IPS DF 6.9 (cell line): ENCODE measurements at places on chromosomes 5 and 9.

DNA sequence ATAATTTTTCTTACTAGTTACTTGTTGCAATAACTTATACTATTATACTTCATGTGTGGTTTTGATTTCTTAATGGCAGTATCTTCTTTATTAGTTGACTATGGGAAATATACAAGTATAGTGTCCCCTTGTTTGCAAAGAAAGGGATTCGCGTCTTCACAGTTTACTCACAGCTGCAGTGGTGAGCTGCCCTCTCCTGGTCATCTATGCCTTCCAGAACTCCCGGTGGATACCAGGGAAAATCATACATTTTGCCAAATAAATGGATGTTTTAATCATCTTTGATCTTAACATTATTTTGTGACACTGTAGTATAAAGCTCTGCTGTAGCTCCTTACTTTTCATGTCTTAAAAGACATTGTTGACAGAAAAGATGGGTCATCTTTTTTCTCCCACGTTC, 142.0 kb downstream of the ZCCHC7 start:
- DNase-seq = no peak

DNA sequence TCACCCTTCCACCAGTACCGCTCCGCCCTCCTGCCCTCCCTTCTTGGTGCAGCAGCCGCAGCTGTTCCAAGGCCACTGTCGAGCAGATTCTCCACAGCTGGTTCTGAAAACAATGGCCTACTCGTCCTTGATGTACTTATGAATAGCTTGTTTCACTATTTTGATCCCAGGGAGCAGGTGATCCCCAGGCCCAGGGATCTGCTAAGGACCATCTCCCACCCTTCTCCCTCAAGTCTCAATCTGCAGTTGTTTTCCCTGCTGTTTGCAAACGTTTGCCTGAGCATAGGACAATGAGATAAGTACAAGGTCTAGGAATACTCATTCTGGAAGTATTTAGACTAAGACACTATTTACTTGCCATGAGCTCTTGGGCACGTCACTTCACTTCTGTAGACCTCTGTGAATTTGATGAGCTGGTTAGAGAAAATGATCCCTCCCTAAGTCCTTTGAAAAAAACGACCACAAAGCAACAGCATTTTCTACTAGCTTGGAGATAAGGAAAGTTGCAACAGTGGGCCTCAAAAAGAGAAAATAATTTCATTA, 1.8 kb downstream of the LURAP1L start:
- no peak for DNase-seq

DNA sequence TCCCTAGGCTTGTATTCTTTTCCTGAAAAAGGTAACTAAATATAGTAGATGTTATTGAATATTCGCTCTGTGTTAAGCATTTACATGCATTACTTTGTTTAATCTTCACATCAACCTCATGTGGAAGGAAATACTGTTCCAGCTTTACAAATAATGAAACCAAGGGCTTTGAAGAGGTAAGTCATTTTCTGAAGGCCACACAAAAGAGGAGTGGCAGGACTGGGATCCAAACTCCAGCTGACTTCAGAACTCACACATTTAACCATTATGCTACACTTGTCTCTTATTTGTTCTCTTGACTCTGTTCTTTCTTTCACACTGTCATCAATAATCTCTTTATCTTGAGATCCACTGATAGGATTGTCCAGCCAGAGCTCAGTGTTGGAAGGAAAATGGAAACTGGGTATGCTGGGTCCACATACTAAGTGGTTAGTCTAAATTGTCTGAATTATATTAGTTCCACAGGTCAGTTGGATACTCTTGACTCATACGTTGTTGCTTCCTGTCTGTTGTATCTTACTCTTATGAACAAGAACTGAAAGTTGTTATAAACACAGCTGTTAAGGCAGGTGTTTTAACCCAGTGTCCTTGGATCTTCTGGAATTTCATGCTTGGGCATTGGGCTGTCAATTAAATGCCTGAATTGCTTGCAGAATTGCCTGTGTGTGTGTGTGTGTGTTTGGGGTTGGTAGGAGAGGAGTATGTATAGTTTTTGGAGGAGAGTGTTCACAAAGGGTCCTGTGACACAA, 65.6 kb downstream of the TLE4 start:
- DNase-seq = no peak

GRCh38 chr9:91856419-91856818, 93.6 kb downstream of the ROR2 start:
- DNase-seq = no peak

DNA sequence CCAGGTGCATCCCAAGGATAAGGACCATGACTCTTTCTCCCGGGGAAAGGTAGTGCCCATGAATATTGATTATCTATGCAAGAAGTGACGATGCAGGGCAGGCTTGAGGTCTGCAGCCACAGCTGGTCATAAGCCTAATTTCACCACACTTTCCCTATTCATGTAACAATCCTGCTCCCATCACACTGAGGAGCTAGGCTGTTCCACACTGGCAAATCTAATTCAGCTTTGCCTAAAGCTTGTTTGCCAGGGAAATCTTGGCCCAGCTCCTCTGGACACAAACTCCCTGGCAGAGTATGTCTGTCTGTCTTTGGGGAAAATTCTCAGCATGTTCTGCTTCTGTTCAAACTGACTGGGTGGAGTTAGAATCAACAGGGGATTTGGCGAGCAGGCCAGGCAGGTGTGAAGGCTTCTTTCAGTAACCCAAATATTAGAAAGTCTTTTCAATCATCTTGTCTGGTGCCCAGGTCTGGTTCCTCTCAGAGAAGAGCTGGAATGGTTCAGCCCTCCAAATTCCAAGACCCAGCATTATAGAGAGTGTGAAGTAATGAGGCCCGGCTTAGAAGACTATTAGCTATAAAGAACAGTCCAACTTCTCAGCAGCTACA, 88.5 kb upstream of the SPDL1 start:
- DNase-seq = no peak

DNA sequence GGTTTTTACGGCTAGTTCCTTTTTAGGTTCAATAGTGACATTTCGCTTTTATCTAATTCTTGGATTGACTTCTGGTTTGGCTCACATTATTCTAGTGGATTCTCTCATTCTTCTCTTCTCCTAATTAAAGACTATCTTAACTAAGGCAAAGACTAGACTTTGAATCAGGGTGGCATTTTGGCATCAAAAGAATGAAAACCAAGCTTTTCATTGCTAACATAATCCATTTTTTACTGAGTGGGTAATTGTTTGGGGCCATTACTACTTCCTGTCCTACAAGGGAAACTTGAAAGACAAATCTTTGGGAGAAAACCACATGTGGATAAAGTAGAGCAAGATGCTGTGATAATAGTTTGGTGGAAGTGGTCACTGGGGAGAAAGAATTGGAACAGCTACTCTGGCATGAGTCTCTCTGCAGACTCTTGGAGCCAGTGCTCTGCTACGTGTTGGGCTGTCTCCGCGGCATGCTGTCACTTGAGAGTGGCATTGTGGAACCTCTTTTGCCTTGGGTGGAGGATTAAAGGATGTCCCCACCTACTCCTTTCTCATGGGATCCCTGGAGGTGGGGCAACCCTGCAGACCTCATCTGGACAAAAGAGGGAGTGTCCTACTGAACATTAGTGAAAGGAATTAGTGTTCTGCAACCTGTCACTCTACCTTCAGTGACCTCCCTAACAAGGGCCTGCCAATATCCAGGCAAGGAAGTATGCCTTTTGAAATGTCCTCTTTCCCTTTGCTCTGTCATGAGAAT, 280.4 kb downstream of the PSAT1 start:
- no peak for DNase-seq

DNA sequence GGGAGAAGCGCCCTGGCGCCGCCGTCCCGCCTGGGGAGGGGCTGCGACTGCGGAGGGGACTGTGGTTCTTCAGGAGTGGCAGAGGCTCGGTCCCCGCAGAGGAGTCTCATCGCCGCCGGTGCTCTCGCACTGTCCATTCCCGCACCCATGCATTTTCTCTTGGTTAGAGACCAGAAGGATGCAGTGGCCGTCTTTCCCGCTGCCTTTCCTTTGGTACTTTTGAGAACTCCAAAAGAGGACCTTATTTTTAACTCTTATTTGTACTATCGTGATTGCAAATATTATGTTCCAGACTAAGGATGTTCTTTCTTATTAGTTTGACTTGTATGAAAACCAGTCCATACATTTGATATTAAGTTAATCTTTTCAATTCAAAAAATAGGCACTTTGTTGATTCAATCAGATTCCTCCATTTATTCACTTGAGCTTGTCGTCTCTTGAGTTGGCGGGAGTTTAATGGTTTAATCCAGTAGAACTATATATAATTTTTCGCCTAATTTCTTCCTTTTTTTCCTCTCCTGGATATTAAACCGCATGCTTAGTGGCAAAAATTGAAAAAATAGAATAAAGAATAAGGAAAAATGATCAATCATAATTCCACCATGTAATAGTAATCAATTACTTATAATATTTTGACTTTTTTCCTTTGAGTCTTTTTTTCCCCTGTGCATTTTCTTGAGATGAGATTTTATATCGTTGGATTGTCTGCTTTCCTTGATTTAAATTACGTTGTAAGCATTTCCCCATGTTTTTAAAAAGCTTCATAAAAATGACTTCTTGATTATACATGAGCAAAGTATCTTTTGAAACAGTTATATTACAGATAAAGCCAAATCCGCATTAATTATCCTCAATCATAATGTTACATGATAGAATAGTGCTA, 861 bp downstream of the ZFYVE16 start:
- peak; percentile 41 for DNase-seq

- no peak for DNase-seq
Measured at GRCh38 chr9:99824378-99825171, 2.9 kb downstream of the NR4A3 start.

DNA sequence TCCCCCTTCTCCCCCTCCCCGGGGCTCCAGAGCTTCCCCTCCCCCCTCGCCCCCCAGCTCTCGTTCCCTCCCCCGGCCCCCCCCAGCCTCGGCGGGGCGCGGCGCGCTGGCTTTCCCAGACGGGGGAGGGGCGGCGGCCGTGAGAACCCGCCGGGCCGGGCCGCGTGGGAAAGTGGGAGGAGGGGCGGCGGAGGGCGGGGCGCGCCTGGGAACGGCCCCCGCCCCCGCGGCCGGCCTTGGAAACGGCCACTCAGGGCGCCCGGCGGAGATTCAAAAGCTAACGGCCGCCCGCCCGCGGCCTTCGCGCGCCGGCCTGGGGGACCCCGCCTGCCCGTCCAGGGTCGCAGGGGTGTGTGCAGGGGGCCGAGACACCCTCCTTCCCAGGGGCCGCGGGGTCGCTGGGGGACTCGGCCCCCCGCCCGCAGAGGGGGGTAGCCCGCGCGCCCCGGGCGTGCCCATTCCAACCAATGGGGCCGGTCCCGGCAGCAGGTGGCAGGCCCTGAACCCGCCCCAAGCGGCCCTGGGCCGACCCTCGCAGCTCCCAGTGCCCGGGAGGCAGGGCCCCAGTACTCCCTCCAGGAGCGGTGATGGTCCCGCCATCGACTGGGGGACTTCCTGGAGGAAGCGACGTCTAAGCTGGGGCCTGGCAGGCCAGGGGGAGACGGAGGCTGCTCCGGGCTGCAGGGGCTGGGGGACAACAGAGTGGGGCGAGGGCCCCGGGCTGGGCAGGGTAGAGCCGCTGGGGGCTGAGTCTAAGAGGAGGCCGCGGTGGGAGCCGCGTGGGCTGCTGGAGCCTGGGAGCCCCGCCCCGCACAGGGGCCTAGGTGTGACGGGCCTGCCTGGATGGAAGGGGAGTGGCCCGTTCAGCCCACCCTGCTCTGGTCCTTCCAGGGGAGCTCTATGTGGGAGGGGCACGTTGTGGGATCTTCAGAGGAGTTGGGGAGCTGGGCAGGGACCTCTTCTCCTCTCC, 14.2 kb upstream of the NRARP start:
- DNase-seq = no peak

- no peak for DNase-seq
Measured at GRCh38 chr5:60447488-60447920, 252.5 kb downstream of the DEPDC1B start.

DNA sequence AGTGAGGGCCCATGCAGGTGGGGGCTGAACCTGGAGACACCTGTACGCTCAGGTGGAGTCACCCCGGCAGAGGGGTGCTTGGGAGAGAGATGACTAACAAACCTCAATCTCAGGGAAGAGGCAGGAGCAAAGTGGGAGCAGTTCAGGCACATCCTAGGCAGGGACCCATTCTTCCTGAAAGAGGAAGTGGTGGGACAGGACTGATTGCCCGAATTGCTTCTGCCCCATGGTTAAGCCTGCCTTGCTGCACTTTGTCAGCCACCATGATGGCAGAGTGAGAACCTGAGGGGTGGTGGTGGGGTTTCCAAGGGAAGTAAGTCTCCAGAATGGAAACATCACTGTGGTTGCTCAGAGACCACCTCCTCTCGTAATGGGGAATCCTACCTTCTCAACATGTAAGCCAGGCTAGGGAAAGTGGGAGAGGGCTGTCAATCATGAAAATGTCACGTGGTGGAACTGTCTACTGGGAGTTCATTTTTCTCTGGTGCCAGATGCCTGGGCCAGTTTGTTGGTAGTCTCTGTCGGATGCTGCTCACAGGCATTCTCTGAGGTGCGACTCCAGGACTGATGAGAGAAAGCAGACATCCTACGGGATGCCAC, 150.4 kb downstream of the HSPA4 start:
- DNase-seq = no peak

GRCh38 chr5:42531611-42532010, 108.4 kb downstream of the GHR start:
- DNase-seq = no peak

GRCh38 chr9:114047717-114048116, 30.4 kb downstream of the AMBP start:
- no peak for DNase-seq

DNA sequence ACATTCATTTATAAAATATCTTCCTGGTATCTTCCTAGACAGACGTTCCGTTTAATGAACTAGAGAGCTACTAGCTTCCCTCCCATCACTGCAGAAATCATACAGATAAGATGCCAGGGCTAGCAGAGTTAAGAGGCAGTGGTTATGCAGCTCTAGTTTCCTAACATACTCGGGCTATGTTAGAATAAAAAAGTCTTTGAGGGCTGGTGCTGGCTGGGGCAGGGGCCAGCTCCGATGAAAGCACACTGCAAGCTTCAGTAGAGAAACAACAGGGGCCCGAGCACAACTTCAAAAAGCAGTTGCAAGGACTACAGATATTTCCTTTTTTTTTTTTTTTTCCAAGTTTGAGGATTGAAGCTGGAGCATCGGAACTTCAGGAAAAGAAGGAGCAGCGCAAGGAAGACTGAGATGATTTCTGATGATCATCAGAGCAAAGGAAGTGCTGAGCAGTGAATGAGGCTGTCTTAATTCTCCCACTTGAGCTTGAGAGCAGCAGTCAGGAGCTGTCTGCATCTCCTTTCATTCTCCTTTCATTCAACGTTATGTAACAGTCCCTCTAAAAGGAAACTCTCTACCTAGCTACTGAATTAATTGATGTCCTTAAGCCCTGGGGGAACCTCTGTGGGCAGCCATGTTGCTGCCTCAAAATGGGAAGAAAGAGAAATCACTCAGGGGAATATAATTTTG, 47.6 kb upstream of the ADCY2 start:
- DNase-seq = no peak

- DNase-seq = no peak
Measured at GRCh38 chr5:143820451-143820850, 8.5 kb downstream of the HMHB1 start.

GRCh38 chr9:93292664-93293328, 108.9 kb downstream of the WNK2 start:
- no peak for DNase-seq

- no peak for DNase-seq
Measured at GRCh38 chr5:143698574-143698973, 113.4 kb upstream of the HMHB1 start.
